MV-4-11 (cell line): ENCODE measurements at places on chromosomes 11 and 22.

GRCh38 chr11:93524858-93525257 lies 18.3 kb downstream of the SMCO4 start:
- DNase-seq, result peak; percentile 56

GRCh38 chr11:20026629-20027555 lies 133.4 kb downstream of the DBX1 start:
- no peak for DNase-seq

DNA sequence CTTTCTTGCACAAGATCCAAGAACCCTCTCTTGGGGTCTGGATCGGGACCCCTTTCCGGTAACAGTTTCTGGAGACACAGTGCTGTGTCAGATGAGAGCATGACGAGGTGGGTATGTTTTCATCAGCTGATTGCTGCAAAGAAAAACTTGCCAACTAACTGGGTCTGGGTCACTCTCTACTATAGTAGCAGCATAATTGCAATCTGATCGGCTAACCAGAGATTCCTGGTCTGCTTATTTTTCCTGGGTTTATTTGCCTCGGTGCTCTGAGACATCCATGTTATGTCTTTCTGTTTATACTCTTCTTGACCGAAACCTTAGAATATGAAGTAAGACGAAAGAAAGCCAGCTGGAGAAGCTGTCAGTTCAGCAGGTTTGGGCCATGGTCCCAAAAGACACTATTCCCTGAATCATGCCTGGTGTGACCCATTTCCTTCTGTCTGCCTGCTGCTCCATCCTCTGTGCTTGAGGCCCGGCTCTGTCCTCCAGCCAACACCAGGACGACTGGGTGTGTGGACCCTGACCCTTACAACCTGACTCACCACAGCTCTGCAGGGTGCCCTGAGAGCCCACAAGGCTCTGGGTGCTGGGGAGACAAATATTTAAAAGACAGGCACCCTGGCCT lies 24.1 kb upstream of the CLMP start:
- DNase-seq, result no peak

DNA sequence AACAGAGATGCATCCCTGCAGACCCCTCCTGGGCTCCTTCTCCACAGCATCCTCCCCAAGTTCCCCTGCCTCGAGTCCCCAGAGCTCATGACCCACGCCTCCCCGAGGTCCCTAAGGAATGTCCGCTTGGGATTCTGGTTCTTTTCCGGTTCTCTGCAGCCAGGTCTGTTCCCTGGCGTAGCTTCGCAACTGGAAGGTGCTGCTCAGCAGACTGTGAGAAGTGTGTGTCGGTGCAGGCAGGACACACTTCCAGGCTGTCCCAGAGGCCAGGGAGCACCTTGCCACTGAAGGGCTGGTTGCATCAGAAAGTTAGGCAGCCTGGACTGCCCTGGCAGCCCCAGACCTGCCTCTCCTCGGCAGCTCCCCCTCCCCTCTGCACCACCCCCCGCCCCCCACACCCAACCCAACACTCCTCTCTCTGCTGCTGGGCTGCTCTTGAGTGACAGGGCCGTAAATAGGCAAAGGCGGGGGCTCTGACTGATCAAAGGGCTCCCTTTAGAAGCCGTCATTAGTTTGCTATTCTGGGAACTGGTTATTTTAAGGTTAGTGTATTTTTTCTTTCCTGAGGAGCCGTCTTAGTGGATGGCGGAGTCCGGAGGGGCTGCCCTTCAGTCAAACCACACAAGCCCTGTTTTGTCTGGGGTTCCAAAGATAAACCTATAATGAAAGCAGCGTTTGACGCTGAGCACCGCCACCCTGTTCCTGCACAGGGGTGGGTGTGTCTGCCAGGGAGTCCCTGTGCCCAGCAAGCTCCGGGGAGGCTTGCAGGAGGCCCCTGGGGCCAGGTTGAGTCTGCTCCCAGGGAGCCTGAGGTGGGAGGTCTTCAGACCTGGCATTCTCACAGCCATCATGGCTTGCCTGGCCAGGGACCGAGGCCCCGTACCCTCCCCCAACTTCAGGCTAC lies 88.6 kb upstream of the KCNQ1OT1 start:
- no peak for DNase-seq

DNA sequence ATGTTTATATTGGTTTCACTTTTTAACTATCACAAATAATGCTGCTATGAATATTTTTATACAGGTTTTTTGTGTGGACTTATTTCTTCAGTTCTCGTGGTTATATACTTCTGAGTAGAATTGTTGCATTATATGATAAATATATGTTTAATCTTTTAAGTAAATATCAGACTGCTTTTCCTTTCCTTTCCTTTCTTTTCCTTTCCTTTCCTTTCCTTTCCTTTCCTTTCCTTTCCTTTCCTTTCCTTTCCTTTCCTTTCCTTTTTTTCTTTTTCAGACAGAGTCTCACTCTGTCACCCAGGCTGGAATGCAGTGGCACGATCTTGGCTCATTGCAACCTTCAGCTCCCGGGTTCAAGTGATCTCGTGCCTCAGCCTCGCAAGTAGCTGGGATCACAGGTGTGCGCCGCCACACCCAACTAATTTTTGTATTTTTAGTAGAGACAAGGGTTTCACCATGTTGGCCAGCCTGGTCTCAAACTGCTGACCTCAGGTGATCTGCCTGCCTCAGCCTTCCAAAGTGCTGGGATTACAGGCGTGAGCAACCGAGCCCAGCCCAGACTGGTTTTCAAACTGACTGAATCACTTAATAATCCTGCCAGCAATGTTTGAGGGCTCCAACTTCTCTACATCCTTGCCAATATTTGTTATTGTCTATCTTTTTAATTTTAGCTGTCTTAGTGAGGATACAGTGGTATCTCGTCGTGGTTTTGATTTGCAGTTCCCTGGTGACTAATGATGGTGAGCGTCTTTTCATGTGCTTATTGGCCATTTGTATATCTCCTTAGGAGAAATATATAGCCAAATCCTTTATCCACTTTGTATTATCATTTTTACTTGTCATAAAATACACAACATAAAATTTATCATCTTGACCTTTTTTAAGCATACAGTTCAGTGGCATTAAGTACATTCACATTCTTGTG lies 21.9 kb downstream of the HTR3B start:
- no peak for DNase-seq
